ENCODE measurements at places on chromosomes 16 and 17.

DNA sequence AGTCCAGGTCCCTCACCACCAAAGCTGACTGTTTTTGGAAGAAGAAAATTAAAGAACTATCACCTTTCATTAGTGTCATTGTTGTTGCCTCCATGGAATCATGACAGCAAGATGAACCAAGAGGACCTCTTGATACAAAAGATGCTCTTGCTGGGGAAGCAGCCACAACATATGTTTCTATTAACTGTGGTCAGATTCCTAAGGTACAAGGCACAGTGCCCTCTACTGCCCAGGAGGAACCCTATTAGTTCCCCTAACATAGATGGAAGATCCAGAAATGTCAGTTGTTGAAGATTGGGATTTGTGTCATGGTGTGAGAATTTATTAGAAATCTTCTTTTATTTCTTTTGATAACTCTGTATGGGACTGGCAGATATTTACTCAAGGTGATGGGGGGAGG, 188.2 kb upstream of the ANKFN1 start:
- DNase-seq = no peak

- no peak for DNase-seq
These were observed 11.1 kb downstream of the XPO6 start for GRCh38 chr16:28200661-28201060.

DNA sequence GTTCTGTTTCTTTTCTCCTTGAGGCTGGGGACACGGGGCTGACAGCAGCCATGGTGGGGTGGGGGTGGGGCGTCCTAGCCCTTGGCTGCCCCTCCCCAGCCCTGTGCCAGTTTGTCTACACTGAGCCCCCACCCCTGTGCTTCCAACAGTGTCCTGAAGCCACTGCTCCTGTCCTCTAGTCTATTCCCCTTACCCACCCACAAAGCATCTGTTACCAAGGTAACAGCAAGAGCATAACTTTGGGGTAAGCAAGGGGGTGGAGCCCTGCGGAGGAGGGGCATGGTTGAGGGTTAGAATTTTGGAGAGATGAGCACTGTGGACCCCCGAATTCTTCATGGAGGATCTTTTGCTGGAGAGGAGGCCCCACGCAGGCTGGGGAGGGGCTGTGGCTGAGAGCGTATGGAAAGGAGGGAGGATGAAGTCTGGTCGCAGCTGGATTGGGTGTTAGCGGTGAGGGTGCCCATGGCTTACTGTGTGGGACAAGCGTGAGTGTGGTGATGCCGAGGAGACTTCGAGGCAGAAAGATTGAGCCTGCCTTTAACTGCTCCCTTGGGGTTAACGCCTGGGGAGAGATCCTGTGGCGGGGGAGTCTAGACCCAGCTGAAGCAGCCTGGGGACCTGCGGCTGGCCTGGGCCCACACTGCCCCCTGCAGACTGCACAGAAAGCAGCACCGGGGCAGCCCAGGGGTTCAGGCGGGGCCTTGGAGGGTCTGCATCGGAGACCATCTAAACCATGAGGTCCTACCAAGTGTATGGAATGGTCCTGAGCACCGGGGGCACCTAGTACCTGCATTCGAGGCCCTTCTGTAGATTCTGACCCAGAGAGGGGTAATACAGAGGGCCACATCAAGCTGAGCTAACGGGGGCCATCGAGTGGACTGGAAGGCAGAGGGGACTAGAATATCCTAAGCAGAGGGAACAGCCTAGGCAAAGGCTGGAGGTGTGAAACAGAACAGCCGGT, 6.1 kb upstream of the STAC2 start:
- peak; percentile 62 for DNase-seq

DNA sequence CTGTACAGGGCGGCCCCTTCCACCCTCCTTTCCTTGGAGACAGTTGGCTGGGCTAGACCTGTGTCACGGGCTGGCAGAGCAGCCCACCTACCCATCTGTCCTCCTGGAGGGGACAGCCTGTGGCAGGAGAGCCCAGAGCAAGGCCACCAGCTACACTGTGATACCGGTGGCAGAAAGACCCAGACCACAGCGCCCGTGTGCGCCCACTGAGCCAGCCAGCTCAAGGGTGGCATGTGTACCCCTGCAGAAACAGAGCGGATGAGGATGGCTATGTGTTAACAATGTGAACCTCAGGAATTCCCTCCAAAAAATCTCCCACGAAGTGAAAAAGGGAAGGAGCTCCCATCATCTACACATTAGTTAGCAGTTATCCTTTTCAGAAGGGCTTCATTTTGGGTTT, 7.1 kb downstream of the HBQ1 start:
- DNase-seq = no peak

GRCh38 chr16:938136-938535, 32.6 kb downstream of the LMF1 start:
- DNase-seq = no peak

GRCh38 chr17:73723317-73723716, 79.1 kb upstream of the SDK2 start:
- no peak for DNase-seq

DNA sequence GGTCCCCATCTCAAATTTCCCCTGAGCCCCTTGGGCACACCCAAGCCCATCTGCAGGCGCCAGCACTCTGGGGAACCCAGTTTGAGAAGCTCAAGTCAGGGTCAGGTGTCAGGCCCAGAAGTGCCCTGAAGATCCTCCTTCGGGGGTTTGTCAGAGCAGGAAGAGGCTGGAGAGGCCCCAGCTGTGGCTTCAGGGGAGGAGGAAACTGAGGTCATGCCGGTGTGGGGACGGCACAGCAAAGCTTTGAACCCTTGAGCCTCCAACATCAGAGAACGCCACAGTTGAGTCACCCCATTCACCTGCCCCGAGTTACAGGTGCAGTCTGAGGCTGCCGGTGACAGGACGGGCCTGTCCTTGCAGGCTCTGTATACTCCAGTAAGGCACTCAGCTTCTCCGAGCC, 140.2 kb upstream of the CIBAR2 start:
- DNase-seq = no peak

GRCh38 chr17:30021708-30022317, 80.4 kb downstream of the EFCAB5 start:
- DNase-seq = peak; percentile 28

GRCh38 chr17:4785311-4786105, 656 bp downstream of the VMO1 start:
- DNase-seq = no peak

DNA sequence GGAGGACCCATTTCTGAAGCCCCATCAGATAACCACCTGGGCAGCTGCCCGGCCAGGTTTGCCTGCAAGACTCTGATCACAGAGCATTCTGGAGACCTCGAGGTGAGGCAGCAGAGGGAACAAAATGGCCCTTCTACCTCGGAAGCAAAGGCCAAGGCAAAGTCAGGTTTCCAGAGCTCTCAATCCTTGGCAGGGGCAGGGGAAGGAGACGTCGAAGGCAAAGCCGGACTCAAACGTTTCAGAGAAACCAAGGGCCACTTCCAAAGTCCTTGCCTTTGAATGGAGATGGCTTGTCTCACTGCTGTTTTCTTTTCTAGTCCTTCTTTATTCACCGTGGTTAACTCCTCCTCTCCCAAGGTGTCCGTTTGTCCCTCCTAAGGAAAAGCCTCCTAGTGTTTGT, 355.3 kb downstream of the SOX9 start:
- DNase-seq = no peak

GRCh38 chr17:41653892-41654677, 29.7 kb upstream of the KRT17 start:
- DNase-seq = no peak

GRCh38 chr16:2216330-2216729, 1.7 kb upstream of the PGP start:
- no peak for DNase-seq

GRCh38 chr17:48792033-48792798, 24.8 kb downstream of the TTLL6 start:
- DNase-seq = no peak

DNA sequence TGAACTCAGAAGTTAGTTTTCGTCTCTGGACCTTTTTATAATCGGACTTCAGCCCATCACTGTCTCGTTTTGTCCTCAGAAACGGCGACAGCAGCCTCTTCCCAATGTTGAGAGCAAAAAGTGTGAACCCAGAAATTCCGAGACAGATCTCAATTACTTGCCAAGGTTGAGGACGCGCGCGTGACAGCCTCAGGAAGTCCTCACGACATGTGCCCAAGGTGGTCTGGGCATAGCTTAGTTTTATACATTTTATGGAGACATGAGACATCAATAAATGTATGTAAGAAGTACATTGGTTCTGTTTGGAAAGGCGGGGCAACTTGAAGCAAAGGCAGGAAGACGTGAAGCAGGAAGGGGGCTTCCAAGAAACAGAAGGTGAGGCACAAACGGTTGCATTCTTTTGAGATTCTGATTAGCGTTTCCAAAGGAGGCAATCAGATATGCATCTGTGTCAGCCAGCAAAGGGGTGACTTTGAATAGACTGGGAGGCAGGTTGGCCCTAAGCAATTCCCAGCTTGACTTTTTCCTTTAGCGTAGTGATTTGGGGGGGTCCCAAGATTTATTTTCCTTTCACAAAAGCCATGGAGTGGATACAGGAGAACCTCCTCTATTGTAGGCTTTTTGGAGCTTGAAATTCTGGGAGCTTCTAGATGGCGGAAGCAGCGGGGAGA, 583 bp upstream of the ZNF747 start:
- DNase-seq = no peak

DNA sequence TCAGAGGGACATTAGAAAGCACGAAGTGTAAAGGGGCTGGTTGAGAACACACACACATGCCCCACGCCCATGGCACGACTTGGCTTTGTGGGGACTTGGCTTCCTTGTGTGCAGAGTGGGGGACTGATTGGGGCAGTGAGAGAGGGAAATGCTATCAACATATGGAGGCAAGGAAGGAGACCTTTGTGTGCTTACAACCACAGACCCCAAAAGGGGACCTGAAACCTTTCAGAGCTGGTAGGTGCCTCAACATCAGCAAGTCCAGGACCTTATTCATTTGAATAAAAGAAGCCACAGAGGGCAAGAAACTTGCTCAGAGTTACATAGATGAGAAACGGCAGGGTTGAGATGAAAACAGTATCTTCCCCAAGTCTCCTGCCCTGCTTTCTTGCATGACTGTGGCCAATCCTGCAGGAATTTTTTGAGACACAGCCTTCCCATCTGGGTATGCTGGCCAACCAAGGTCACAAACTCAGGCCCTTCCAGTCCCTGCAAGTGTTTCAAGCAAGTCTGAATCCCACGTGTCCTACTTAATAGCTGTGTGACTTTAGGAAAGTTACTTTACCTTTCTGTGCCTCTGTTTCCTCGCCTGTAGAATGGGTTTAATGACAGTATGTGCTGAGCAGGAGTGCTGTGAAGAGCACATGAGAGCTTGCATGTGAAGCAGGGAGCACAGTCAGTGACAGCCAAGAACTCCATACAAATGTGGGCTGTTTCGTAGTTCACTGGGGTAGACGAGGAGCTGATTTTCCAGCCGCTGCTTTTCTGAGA, 26.2 kb downstream of the C16orf78 start:
- DNase-seq = no peak

- no peak for DNase-seq
These were observed 1.1 kb upstream of the AXIN1 start for GRCh38 chr16:353404-354290.

- DNase-seq = no peak
These were observed 111.5 kb upstream of the RBBP6 start for GRCh38 chr16:24427840-24428239.

GRCh38 chr17:6708357-6708961, 4.7 kb downstream of the SLC13A5 start:
- DNase-seq = no peak

- DNase-seq = no peak
These were observed 36.6 kb upstream of the EMP2 start for GRCh38 chr16:10616756-10617640.

GRCh38 chr17:74245145-74245831, 28.7 kb upstream of the DNAI2 start:
- DNase-seq = no peak

DNA sequence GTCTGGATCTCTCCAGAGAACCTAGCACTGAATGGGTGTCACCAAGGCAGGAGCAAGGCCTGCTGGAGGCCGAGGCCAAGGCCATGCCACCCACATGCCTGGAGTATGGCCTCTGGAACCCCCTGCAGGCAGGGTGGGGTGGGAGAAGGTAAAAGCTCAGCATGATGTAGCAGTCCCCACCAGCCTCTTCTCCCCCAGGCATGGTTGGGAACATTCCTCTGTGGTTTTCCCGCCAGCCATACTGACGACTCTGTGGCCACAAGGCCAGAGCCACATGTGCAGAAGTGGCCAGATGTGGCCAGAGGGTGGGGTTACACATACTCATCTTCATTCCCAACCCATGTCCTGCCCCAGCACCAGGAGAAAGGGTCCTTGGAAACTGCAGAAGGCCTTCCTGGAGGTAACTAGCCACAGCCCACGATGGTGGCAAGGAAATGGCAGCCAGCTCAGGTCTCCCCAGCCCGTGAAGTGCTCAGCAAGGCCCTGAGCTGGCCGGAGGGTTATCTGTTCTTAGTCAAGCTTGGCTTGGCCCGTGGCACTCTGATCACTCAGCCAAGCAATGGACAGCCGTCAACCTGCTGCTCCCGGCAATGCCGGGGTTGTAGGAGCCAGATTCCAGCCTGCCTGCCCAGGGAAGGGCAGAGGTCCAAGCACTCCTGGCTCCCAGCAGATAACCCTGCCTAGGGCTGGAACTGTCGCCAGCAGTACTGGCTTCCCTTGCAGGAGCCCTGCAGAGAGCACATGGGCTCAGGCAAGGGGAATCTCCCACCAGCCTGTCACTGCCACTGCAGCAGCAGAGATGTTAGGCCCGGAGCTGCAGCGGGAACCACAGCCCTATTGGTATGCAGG, 26.1 kb downstream of the HDAC5 start:
- no peak for DNase-seq

- DNase-seq = no peak
These were observed 26.1 kb downstream of the WNT9B start for GRCh38 chr17:46877466-46877865.

DNA sequence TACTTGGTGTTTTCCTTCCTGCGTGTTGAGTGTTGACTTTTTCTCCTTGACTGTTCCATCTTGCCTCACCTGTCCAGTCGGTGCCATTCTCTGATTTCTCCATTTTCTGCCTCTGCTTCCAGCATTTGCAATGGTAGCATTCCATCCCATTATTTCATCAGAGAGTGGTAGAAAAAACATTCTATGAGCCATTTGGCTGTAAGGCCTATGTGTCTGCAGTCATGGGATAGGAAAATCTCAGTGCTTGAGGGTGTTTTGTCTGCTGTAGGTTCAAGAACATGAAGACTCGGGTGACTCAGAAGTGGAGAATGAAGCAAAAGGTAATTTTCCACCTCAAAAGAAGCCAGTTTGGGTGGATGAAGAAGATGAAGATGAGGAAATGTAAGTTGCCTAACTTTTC, 2.7 kb downstream of the UTP18 start:
- DNase-seq = no peak

- DNase-seq = no peak
These were observed 6.7 kb downstream of the SLC13A5 start for GRCh38 chr17:6706499-6706898.

DNA sequence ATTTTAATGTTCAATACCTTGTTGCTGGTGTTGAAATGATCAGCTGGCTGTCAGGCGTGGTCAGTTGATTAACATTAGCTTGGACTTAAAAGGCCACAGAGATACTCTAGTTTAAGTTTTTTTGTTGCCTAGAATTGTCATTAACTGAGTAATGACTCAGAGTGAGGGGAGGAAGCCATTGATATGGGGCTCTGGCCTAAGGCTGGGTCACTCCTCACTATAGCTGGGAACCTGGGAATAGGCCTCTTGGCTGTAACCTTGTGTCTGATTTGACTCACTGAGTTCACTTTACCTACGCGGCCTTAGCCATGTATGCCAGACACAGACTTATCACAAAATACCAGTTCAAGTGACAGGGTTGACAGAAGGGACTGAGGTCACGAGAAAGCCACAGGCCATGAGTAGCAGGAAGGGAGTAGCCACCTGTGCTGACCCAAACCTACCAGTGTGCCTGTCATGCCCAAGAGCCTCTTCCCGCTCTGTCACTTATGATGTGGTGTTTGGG, 37.9 kb upstream of the ADCY7 start:
- DNase-seq = no peak
